ENCODE measurements at places on chromosomes 4 and X.

GRCh38 chr4:148634476-148634875, 192.3 kb upstream of the NR3C2 start:
- DNase-seq: no peak

GRCh38 chr4:117577686-117578311, 456.5 kb upstream of the NDST3 start:
- DNase-seq: no peak

- DNase-seq: no peak
These were observed 85.3 kb upstream of the STX18 start for GRCh38 chr4:4627111-4627510.

- no peak for DNase-seq
These were observed 4.2 kb downstream of the MYOZ2 start for GRCh38 chr4:119139822-119140252.

DNA sequence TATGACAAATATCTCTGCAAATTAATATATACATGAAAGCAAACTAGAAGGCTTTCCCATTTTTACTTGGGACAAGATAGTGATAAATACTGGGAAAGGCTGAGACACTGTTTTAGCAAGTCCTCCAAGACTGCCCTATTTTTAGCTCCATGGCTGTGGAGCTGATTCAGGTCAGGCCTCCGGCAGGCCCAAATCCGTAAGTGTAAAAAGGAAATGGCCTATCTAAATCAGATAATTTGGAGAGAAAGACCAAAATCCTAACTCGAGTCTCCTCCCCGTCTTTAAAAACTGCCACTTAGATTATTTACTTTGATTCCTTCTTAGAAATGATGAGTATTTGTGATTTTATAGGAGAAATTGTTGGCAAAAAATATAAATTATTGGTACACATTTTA, 2.9 kb downstream of the OTUD4 start:
- no peak for DNase-seq

GRCh38 chr4:86279293-86279960, 80.4 kb downstream of the MAPK10 start:
- no peak for DNase-seq

- no peak for DNase-seq
These were observed 37.8 kb downstream of the ELOVL6 start for GRCh38 chr4:110160618-110161017.

- no peak for DNase-seq
These were observed 196.5 kb upstream of the FTHL17 start for GRCh38 chrX:31268359-31268758.

Data from stimulated activated CD8-positive, alpha-beta memory T cell treated with anti-CD3 and anti-CD28 coated beads, Interleukin-4, amount 100 ng/mL, for 1 hour (primary cell).